ENCODE measurements at places on chromosomes 7 and 10.
A peak's percentile ranks its signal among the peaks of the same experiment; 100 is the strongest.

GRCh38 chr7:80924090-80924489 is 5.2 kb upstream of the SEMA3C start:
- no peak for DNase-seq

- DNase-seq: no peak
Measured at GRCh38 chr7:156979007-156979606, 29.6 kb downstream of the NOM1 start.

DNA sequence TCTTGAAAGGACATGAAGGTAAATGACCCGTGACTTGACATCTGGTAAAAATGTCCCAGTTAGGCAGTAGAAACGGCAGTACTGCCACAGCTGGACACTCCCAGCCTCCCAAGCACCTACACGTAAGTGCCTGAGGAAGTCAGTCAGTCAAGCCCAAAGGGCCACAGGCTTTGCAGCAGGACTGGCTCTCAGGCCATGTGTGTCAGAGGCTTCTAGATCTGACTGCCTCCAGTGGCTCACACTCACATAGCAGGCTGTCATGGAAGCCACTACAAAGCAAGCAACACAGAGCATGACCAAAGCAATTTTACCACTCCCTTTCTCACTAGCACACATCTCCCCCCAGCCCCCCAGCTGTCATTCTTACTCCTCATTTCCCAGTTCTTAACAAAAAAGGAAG is 17.8 kb upstream of the CCNJ start:
- DNase-seq: peak; percentile 3

- DNase-seq: no peak
Measured at GRCh38 chr7:31020652-31021051, 31.5 kb upstream of the ADCYAP1R1 start.

DNA sequence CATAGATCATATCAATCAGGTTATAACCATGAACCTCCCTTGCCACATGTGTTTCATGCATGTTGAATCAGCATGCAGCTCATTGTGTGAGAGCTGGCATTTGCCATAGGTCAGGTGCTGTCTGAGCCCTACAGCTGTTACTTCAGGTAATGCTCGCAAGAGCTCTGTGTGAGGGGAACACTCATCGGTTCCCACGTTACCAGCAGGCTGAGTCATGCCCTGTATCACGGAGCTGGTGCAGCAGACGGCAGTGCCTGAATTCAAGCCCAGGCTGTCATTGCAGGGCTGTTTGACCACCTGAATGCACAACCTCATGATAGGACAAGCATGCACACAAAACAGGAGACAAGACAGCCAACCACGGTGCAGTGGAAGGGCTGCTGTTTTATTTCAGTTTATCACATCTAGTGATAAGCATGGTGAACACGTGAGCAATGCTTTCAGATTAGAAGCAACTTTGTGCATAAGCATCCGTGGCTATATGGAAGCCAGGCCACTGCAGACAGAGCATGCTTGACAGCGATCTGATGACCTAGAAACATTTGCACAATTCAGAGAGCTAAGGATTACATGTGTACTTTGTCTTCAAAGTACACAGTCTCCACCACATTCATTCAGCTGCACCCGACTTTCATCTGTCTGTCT is 56.4 kb upstream of the PFKP start:
- DNase-seq: no peak

- DNase-seq: no peak
Measured at GRCh38 chr7:113797420-113798010, 121.3 kb downstream of the PPP1R3A start.

DNA sequence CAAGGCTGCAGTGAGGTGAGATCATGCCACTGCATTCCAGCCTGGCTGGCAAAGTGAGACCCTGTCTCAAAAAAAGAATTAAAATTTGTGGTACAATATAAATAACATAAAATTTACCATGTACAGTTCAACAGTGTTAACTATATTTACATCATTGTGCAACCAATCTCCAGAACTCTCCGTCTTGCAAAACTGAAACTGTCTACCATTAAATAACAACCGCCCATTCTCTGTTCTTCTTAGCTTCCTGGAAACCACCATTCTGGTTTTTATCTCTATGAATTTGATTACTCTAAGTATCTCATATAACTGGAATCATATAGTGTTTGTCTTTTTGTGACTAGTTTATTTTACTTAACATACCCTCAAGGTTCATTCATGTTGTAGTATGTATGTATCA is 167.6 kb downstream of the AUTS2 start:
- DNase-seq: no peak

DNA sequence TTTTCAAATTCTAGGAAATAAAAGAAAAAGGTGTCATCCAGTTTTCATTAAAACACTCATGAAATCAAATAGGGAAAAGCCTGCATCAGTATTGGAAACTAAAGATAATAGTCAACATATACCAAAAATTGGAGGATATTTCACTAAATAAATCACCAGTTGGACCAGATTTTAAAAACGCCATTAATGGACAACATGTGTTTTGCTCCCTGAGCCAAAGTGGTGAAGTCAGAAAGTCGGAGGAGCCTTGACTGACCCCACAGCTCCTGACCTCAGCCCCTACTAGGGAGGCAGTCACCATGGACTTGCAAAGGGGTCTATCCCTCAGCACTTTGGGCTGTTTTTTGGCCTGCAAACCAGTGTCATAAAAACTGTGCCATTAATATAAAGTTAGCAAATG is 98.3 kb upstream of the SEC61G start:
- DNase-seq: no peak

DNA sequence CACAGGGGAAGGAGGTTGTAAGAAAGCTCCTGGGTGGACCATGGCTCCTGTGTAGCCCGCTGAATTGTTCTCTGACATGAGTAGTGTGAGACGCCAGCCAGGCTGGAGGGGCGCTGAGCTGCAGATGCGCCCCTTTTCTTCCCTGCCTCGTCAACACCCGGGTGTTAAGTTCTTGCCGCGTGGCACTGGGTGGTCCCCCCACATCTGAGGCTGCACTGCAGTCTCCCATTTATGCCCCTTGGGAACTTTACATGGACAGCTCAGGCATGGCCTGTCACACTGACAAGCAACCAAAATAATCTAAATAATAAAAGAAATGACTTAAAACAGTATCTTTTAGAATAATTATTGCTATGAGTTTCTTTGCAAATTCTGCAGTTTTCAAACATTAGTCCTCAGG is 34.6 kb upstream of the HSPA12A start:
- DNase-seq: no peak

- peak; percentile 50 for DNase-seq
Measured at GRCh38 chr10:118844731-118845521, 90.2 kb upstream of the CACUL1 start.

DNA sequence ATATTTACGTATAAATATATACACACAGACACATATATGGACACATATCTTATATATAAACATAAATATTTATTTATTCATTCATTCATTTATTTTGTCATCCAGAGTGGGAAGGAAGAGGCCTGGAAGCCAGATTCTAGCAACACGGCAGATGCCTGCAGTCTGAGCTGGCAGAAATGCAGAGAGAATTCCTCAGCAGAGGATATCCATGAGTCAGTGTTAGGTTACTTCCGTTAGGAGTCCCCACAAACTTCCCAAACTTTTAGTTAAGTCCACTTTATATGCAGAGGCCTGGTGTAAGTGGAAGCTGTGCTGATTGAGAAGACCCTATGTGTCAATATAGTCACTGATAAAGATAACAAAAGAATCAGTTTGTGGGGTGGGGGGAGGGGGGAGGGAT is 89.6 kb downstream of the PPP1R17 start:
- DNase-seq: peak; percentile 72

GRCh38 chr7:151999424-152000090 is 25.9 kb upstream of the GALNT11 start:
- peak; percentile 42 for DNase-seq

DNA sequence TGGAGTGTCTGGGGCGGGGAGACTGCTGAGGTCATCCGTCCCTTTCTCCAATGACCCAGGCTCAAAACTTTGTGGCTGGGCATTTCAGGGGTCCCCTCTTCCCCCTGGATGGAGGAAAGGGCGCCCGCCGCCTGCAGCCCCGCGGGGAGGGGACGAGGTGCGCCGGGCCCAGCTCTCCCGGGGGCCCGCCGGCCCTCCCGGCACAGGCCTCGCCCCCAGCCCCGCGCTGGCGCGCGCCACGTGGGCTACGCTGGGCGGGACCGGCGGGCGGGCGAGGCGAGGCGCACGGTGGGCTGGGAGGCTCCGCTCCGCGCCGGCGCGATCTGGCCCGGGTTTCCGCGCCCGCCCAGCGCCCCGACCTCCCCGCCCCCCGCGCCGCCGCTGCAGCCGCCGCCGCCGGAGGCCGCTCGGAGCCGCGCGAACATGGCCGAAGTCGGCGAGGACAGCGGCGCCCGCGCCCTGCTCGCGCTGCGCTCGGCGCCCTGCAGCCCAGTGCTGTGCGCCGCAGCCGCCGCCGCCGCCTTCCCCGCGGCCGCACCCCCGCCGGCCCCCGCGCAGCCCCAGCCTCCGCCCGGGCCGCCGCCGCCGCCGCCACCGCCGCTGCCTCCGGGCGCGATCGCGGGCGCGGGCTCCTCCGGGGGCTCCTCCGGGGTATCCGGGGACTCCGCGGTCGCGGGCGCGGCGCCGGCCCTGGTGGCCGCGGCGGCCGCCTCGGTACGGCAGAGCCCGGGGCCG is at the start of gene FOXK1:
FOXK1 (plus strand) TSS at position 410 of the 735 bp plus-strand sequence; CDS start at position 424, 14 bp downstream.
- DNase-seq: peak; percentile 60

GRCh38 chr7:87148332-87148955 is 3.8 kb upstream of the DMTF1 start:
- DNase-seq: peak; percentile 73

- DNase-seq: no peak
Measured at GRCh38 chr10:127257395-127257794, 61.0 kb upstream of the INSYN2A start.

DNA sequence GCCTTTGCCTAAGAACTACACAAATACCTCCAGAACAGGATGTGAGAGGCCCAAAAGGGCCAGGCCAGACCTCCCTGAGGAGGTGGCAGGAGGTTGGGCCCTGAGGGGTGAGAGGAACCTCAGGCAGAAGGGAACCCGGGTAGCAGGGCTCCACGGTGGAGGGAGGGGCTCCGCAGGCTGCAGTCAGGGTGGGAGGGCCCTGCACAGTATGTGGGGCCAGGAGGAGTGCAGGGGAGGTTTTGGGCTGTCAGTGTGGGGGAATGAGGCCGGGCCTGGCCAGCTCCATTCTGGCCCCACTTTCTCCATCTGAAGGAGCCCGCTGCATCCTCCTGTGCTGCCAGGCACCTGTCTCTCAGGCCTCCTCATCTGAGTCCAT is 25.9 kb downstream of the DNAJB12 start:
- no peak for DNase-seq

- peak; percentile 27 for DNase-seq
Measured at GRCh38 chr7:46626691-46627310, 705.7 kb upstream of the IGFBP3 start.

DNA sequence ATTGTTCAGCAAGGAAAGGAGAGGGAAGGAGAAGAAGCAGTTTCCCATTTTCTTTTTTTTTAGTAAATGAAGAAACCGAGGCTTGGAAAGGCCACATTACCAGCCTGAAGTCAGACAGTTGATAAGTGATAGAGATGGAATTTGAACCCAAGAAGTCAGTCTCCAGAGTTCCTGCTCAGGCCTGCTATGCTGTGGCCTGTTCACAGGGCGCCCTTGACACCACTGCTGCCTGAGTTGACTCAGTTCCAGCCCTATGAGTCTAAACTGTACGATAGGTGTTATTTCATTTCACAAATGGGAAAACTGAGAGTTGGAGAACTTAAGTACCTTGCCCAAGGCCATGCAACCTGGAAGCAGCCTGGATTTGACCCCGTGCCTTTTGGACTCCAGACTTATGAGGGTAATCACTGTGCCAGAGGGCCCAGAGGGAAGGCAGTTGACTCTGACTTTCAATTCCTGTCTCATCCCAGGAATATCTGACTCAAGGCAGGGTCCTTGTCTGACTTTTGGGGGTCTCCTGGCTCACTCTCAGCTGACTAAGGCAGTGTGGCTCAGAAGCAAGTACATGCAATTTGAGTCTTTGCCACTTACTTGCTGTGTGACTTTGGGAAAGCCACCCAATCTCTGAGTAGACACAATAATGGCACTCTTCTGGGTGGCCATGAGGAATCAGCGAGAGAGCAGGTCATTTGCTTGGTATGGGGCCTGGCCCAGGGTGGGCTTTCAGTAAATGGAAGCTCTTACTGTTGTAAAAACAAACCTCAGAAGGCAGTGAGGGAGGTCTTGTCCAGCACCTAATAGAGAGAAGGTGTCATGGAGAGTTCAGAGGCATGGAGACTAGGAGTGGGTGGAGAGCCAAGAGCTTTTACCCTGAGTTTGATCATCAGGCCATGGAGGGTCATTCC is 17.9 kb upstream of the RBM20 start:
- no peak for DNase-seq

- no peak for DNase-seq
Measured at GRCh38 chr7:41628901-41629300, 74.0 kb downstream of the INHBA start.
